Activated T-helper 1 cell treated with Interleukin-2 at 50 U/mL for 16 hours (primary cell): ENCODE measurements at places on chromosomes 1 and 21.

DNA sequence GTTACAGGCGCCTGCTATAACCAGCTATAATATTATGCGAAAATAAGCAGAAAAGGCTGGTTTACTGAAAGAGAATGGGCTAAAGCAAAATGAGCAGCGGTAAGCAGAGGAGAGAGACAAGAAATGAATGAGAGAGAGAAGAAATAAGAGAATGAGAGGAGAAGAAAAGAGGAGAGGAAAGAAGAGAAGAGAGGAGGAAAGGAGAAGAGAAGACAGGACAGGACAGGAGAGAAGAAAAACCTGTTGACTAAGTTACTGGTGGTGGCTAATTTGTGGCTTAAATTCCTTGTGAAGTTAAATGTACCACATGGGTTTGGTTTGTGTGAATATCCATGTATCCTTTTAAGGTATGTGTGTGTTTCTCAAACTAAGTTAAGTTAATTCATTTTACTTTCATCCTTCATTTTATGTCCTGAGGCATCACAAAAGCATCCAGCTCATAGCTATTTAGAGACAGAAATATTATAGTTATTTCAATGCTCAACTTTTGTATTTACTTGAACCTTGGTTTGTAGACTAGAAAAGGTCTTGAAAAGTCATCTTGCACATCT is 3.1 kb upstream of the DDR2 start:
- DNase-seq = no peak

DNA sequence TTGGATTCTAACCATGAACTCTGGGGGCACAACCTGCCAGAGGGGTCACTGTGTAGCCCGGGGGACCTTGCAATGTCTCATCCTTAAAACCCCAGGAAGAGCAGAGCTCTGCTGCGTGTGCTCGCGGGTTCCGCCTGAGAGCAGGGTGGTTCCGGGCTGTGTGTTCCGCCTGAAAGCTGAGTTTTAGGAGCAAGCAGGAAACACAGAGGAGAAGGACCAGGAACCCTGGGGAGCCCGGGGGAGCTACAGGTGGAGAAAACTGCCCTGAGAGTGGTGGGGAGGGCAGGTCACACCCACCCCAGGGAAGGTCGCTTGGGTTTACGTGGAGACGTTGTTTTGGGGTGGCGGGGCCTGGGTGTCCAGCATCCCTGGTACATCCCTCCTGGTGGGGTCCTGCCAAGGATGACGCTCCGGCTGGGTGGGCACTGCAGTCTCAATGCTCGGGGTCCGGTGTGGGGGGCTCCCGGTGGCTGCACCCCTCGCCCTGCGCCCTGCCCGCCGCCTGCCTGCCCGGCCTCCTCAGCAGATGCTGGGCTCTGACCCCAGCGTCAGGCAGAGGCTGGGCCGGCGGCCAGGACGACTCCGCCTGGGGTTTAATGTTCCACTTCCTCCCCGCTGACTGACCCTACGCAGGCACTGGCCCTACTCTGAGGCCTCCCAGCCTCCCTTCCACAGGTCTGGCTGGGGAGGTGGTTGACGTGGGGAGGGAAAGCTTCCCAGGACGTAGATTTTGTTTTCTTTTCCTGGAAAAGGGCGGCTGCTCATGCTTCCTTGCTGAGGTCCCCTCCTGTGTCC is 17.3 kb upstream of the C1orf159 start:
- DNase-seq = no peak

GRCh38 chr1:169124459-169124858 is 18.0 kb downstream of the ATP1B1 start:
- DNase-seq = no peak

DNA sequence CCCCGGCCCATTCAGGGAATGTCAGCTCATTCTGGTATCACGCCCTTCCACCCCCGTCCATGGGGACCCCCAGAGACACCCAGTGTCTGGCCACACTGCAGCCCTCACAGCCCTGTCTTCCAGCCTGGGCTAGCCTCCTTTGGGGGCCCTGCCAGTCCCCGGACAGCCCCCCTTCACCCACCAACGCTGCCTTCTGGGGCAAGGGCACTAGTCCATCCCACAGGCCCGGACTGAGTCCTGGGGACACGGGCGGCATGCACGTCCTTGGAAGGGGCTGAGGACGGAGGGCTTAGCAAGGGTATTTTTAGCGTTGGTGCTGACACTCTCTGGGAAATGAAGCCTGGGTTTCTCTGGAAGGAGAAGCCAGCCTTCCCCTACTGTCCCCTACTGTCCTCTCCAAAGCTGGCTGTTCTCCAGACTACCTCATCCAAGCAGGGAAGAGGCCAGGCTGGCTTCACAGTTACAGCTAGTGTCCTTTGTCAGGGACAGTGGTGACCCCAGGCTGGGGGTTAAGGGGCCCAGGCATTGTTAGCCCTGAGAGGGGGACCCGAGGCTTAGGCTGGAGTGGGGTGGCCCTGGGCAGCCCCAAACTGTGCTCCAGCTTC is 39.5 kb downstream of the COQ8A start:
- no peak for DNase-seq
